ENCODE measurements at places on chromosomes 11 and 22.

DNA sequence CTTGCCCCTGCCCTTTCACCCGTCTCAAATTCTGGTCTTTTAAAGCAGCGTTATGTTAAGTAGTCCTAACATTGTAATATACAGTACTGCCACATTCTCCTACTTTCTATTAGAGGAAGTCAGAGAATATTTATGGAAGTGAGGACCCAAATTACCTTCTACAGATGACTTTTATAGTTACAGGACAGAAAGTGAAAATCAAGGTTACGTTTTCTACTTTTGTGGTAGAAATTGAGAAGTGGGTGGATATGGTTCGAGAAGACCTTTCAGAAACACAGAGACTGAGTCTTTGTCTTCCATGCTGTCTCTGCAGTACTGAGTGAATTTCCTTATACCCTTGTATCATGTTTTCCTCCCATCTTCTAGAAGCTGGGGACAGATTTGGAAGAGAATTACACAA lies 17.1 kb downstream of the SC5D start:
- DNase-seq, result no peak

GRCh38 chr11:133337951-133338418 lies 194.3 kb downstream of the OPCML start:
- no peak for DNase-seq

- no peak for DNase-seq
These were observed 29.0 kb downstream of the C22orf31 start for GRCh38 chr22:29032584-29032983.

DNA sequence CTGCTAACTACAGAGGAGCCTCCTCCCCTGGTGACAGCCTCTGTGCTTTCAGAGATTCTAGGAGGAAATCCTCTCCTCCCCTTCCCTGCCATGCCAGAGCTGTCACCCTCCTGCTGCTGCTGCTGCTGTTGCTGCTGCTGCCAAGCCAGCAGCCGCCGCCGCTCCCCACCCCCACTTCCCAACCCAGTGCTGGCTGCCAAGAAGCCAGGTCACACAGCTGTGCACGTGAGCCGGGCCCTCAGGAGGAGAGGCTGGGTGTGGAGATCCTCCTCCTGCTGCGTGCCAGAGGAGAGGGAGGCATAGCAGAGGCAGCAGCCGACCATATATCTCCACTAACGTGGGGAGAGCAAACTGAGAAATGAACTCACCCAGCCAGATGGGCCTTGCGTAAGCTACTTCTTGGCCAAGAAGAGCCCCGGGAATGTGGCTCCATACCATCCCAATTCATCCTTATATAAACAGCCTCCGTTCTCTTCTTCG lies 12.4 kb downstream of the CRY2 start:
- peak; percentile 52 for DNase-seq

DNA sequence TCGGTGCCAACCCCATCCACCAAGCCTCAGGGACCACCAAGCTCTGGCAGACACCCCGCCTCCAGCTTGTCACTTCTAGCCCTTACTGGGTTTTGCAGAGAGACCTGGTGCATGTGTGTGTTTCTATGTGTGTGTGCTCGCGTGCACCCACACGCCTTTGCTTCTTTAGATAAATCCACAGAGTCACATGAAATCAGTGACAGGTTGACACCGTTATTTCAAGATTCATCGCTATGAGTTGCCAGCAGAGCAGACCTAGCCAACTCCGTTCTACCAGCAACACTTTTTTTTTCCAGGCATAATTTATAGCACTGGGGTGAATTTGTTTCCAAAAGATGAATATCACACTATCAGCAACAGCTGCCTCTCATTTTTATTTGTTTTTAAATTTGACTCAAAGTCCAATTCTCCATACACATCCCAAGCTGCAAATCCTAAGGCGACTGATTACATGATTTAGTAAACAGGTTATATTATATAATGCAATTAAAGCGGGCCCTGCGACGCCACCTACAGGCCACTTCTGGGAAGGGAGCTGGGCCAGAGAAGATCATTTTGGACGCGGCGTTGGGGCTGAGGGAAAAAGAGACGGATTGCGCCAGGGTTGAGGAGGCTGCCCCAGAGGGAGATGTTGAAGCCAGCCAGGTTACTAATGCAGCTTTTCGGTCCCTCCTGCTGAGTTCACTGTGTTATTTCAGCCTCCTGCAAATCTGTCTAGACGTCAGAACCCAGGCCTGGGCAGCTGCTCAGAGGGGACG lies 150.5 kb downstream of the FEZ1 start:
- peak; percentile 81 for DNase-seq
